ENCODE measurements at places on chromosomes 5 and 9.

GRCh38 chr5:57577432-57578175, 95.0 kb upstream of the ACTBL2 start:
- no peak for DNase-seq

- no peak for DNase-seq
Measured at GRCh38 chr9:107489144-107489673, 360 bp downstream of the KLF4 start.

- DNase-seq = no peak
Measured at GRCh38 chr5:180137401-180138213, 66.0 kb upstream of the RNF130 start.

DNA sequence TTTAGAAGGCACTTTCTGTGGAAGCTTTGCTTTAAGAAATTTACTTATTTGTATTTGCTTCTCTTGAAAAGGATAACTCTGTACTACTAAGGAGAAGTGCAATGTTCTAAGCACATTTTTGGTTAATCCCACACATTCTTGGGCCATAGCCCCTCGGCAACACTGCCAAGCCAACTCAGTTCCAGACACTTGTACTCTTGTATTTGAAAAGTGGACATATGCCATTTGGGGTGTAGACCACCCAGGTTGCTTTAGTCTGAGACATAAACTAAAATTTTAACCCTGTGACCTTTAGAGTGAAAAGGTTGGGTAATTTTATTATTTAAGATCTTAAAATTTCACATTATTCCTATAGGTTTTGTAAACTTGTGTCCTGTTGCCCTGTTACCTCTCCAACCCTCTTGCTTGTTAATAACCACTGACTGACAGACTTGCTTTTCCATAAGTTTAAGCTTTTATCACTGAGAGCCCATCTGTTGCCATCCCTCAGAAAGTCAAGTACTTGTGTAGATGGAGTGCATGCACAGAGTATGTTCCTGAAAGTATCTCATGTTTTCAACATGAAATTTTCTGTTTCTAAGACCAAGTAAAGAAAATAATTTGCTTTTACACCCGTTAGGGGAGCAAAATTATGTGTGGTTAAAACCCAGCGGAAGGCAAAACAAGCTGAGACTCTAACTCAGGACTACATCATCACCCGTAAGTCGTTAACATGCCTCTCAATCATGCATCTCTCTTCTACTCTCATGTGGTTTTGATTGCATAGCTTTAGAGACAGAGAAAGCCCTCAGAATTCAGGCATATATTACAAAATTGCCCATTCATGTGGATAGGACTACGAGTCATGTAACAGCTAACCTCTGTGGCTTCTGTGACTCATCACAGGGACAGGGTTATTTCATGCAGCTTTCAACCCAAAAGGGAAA, 117.3 kb downstream of the GDNF start:
- no peak for DNase-seq

GRCh38 chr9:129835860-129836223, 584 bp downstream of the USP20 start:
- no peak for DNase-seq

- DNase-seq = no peak
Measured at GRCh38 chr5:666816-667498, 26.2 kb downstream of the TPPP start.

DNA sequence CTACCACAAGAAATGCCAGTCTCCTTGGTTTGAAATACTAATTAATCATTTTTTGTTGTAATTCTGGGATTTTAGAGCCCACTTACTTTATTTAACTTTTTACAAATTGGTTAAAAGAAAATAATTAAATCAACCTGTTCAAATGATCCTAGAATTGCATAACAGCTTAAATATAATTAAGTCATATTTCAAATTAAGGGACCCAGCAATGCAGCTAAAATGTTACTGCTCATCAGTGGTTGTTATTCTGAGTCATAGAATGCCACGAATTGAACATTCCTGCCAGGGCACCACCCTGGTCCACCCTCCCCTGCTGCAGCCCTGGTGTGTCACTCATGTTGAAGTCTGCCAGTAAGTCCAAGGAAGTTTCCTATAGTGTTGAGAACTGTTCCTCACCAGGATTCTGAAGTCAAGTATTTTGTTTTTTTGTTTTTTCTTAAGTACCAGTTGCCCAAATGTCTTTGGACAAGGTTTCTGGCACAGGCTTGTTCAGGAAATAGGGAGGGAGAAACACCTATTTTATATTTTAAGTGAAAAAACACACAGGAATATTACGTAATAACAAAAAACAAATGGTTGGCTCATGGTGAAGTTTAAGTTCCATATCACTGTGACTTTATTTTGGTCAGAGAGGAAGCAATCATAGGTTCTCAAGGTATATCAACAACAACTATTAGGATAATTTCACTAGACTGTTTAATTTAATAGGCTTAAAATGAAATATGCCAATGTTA, 4.3 kb upstream of the ITGA1 start:
- no peak for DNase-seq

- DNase-seq = no peak
Measured at GRCh38 chr9:6498982-6499381, 86.0 kb downstream of the UHRF2 start.

DNA sequence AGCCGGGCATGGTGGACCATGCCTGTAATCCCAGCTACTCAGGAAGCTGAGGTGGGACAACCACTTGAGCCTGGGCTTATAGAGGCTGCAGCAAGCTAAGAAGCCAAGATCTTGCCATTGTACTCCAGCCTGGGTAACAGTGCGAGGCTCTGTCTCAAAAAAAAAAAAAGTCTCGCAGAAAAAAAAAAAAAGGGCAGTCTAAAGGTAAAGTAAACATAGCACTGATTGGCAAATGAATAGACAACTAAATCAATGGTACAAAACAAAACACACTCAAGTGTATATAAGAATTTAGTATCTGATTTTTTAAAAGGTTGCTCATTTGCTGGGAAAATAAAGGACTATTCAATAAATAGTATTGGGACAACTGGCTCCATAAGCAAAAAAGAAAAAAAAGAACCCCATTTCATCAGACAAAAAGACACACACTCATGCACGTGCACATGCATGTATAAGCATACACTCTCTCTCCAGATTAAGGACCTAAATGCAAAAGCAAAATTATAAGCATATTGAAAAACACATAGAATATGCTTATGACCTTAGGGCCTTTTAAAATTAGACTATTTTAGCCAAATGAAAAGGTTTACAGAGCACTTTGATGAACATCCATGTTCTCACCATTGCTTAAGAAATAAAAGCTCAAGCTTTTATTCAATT, 5.7 kb downstream of the IL6ST start:
- no peak for DNase-seq

DNA sequence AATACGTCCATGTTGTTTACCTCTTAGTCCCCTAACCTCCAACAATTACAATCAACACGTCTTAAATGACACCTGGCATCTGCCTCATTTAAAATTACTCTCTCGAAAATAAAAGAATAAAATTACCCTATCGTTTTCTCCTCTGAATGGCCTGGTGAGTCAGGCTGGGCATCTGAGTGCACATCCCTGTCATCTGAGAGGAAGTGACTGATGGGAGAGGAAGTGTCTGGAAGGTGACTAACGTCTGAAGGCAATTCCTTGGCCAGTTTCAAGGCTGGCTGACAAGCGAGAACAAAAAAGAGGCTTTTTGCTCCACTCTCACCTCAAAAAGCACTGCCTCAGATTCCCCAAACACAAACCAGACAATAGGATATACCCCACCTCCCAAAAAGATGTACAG, 57.7 kb downstream of the MAPKAP1 start:
- DNase-seq = no peak

GRCh38 chr9:90393365-90394152, 249.1 kb downstream of the DIRAS2 start:
- DNase-seq = no peak

DNA sequence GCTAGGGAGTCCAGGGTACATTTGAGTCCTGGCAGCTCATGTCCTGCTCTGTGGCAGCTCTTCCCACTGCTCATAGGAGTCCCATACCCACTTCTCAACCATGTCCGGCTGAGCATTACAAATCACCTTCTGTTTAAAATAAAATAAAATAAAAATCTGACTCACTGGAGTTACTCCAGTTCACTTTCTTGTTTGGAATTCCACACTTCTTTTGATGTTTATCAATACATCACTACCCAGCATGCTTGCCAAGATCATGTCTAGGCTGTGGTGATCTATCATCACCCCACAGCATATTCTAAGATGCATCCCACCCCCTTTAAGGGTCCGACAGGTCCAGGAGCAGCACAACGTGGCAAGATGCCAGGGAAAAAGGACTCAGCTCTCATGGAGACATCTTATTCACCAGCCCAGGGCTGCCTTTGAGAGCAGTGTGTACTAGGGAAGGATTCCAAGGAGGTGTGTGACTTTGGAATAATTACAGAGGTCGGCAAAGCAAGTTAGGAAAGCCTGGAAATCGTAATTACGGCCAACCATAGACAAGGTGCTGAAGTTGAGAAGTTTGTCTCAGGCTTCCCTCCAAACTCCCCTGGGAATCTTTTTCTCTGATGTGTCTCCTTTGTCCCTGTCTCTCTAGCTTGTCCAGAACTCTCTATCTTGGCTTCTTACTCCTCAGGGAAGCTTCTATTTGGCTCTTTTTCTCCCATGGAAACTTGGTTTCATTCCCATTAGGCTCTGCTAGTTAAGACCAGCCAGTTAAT, 111.4 kb upstream of the SLC1A3 start:
- DNase-seq = no peak

DNA sequence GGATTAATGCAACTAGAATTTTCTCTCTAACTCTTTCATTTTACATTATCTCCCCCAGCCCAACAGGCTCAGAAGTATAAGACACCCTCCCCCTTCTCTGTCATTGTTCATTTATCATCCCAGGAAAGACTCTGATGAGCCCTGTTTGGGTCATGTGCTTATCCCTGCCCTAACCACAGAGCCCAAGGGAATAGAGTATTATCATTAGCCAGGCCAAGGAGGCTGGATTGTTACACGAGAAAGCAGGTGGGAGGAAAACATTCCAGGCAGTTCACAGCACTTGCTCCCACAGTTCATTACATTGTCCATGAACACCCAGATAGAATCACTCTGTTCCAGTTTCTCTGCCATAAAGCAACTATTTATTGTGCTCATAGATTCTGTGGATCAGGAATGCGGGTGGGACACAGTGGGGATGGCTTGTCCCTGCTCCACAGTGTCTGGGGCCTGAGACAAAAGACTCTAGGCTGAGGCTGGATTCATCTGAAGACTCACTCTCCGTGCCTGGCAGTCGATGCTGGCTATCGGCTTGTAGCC, 59.5 kb upstream of the TMEM215 start:
- DNase-seq = no peak

DNA sequence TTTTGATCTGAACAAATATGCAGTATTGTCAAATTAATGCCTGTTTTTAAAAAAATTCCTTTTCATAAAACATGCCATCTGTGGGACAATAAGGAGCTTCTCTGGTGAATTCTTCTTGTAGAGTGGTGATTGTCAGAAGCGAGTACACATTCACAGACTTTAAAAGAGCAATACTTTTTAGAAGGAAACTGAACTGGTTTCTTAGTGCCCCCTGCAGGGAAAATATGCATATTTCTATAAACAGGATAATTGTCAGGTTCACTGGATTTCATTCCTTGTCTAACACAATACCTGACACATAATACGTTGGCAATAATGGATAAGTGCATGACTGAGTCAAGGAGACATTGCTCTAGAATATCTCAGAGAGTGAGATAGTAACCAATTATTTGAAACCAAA, 133.7 kb downstream of the KIF4B start:
- no peak for DNase-seq

DNA sequence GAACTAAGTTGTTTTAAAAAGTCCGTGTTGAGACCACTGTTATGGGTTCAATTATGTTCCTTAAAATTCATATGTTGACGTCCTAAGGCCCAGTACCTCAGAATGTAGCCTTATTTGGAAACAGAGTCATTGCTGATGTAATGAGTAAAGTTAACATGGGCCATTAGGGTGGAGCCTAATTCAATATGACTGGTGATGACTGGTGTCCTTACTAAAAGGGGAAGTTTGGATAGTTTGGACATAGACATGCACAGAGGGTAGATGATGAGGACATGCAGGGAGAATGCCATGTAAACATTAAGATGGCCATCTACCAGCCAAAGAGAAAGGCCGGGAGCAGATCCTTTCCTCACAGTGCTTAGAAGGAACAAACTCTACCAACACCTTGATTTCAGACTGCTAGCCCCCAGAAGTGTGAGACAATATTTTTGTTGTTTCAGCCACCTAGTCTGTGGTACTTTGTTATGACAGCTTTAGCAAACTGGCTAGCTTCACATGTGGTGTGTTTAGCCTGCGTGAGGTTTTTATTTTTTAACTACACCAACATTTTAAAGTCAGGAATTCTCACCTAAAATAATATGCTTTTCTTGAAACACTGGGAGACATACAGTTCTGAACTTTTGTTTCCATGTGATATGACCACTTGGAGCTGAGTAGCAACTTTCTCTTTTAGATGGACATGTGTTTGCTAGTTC, 135.3 kb downstream of the YIPF5 start:
- DNase-seq = no peak

DNA sequence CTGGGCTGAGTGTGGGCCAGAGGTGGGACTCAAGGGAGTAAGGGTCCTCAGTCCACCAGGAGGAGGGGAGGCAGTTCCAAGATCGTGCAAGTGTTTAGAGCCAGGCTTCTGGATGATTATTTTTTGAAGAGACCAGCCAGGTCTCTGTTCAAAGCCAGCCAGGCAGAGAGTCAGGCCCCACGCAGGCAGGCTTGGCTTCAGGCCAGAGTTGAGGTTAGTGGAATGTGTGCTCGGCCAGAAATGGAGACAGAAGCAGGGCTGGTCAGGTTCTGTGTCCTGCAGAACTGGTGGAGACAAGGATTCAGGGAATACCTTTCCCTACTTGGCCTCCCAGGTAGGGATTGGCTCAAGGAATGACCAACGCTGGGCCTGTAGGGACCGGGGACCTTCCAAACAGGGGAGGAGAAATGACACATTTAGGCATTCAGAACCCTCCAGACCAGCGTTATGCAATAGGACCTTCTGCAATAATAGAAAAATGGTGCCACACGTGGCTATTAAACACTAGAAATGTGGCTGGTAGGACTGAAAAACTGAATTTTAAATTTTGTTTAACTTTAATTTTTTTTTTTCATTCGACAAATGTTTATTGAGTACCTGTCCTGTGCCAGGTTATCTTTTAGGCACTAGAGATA, 106.2 kb downstream of the CMYA5 start:
- DNase-seq = no peak

- no peak for DNase-seq
Measured at GRCh38 chr5:178338750-178339144, 106.1 kb upstream of the PHYKPL start.

- DNase-seq = no peak
Measured at GRCh38 chr9:116674210-116674980, 12.7 kb upstream of the TRIM32 start.

GRCh38 chr9:8940650-8941049, 1141.1 kb upstream of the DMAC1 start:
- no peak for DNase-seq

DNA sequence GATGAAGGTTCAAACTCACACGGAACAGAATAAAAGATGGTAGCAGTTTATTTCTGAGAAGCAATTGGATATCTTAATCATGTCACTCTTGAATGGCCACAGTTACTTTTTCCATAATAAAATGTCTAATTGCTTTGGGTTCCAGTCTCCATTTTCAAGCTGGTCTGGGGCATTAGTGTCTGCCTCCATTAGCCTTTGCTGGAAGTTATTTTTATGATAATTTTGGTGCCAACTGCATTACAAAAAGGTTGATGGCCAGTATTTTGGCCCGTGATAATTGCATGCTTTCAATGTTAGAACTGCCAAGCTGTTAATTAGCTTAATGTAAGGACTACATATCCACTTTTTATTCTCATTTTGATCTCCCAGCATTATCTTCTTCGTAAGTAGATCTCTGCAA, 165.9 kb downstream of the SMC2 start:
- no peak for DNase-seq

GRCh38 chr5:171418982-171419687, at the start of gene FGF18:
Gene FGF18 (plus strand): TSS chr5:171419647. CDS start chr5:171420200, 553 bp downstream.
- DNase-seq = no peak

GRCh38 chr5:154242442-154242841, 51.9 kb downstream of the GALNT10 start:
- no peak for DNase-seq

All from amygdala (tissue), 56 donors.